Body of pancreas (tissue), 4 donors: ENCODE measurements at places on chromosomes 6 and 20. TPM values are rescaled to one million over a fixed set of nuclear protein-coding genes. Genes with fewer than 3 reads are reported as not detected.

Gene FAM110A
- total RNA-seq, result 8.2 TPM

Gene MYH7B
- total RNA-seq, result 0.52 TPM

Gene HLA-DQB2
- not detected for total RNA-seq

Gene PPP1R14C
- total RNA-seq, result 0.26 TPM

Gene NR2E1
- not detected for total RNA-seq

Gene OR2J3
- not detected for total RNA-seq

Gene THEMIS
- total RNA-seq, result 0.52 TPM

Gene RBPJL
- total RNA-seq, result 306 TPM

Gene SCRT2
- total RNA-seq, result under 0.01 TPM

Gene SIRPD
- total RNA-seq, result not detected

Gene B4GALT5
- total RNA-seq, result 12.2 TPM

Gene JAG1
- 41.2 TPM for total RNA-seq

Gene OPN5
- not detected for total RNA-seq

Gene FGD2
- total RNA-seq, result 11.9 TPM

Gene SLC2A10
- 12.2 TPM for total RNA-seq

Gene MACROD2
- total RNA-seq, result 21.8 TPM

Gene MOG
- not detected for total RNA-seq

Gene TRAPPC3L
- not detected for total RNA-seq

Gene DDO
- total RNA-seq, result not detected

Gene VARS2
- total RNA-seq, result 16.6 TPM

Gene RBBP8NL
- total RNA-seq, result 2.3 TPM

Gene PDYN
- not detected for total RNA-seq

Gene TRIM31
- not detected for total RNA-seq

Gene BPIFA1
- not detected for total RNA-seq

Gene TRDN
- total RNA-seq, result not detected

Gene CST3
- 491 TPM for total RNA-seq

Gene TFAP2B
- total RNA-seq, result not detected

Gene TSHZ2
- 9.6 TPM for total RNA-seq

Gene GNAS-AS1
- total RNA-seq, result 1.0 TPM

Gene SPATA25
- 2.6 TPM for total RNA-seq

Gene MCM3
- total RNA-seq, result 15.6 TPM

Gene ARFGEF2
- total RNA-seq, result 26.5 TPM

Gene CLPSL1
- 11.9 TPM for total RNA-seq

Gene SALL4
- 5.9 TPM for total RNA-seq

Gene GRM1
- total RNA-seq, result under 0.01 TPM

Gene TMEM170B
- total RNA-seq, result 3.6 TPM

Gene C20orf204
- 3.0 TPM for total RNA-seq

Gene NTSR1
- total RNA-seq, result not detected

Gene HTR1E
- total RNA-seq, result not detected

Gene ADGRF4
- total RNA-seq, result not detected

Gene CDH26
- 0.26 TPM for total RNA-seq

Gene HTR1B
- not detected for total RNA-seq

Gene ESR1
- total RNA-seq, result 4.3 TPM

Gene ADRM1
- total RNA-seq, result 104 TPM

Gene SLC22A16
- not detected for total RNA-seq
